ENCODE measurements at places on chromosomes 11 and 22.

- no peak for DNase-seq
These were observed 94.7 kb upstream of the PARVA start for GRCh38 chr11:12282676-12283075.

- no peak for DNase-seq
These were observed 101.0 kb downstream of the ARL14EP start for GRCh38 chr11:30423886-30424285.

DNA sequence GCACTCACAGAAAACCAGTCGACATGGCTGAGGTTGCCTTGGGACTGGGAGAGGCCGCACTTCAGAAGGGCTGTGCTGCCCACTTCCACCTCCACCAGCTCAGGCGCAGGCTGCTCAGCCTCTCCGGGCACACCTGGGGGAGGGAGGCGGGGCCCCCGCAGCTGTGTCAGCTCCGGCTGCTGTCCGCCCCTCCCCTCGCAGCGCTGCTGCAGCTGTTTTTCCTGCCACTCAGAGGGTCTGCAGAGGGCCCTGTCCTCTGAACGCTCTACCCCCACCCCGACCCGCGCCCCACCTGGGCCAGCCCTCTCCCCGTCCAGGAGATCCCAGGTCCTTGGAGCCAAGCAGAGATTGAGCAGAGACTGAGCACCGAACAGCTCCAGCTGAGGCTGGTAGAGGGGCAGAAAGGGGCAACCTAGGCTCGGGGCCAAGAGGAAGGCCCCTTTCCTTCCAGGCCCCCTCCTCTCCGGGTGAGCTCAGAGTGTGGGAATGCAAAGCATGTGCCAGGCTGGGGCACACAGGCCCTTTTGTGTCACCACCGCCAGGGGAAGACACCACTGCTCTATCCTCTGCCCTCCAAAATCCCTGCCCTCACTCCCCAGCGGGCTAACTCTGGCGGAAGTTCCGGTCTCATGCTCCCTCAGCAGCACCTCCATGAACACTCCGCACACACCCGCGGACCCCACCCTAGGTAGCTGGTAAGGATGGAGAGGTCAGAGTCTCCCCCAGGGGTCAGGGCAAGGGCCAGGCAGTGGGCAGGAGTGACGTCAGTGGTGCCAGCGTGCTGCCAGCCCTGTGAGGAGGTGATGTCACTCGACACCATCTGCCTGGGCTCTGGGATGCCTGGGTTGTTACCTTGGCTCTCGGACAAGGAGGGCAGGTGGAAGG, 1.6 kb downstream of the MCAM start:
- DNase-seq: peak; percentile 80

DNA sequence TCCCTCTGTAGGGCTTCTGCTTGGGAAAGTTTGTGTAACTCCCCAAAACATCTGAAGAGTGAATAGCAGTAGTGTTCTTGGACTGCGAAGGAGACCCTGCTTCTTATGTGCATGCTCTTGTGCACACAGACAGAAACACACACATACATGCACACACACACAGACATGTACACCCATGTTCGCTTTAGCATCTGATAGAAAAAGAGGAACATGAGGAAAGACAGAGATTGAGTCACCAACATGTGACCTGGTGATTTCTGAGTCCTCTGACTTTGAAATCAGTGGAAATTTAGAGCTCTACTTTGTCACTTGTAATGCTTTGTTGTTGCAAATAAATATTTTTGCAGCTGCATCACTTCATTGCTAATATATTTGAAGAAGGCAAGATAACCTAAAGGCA, 23.8 kb downstream of the CD44 start:
- no peak for DNase-seq

- DNase-seq: no peak
These were observed 86.6 kb downstream of the DDX10 start for GRCh38 chr11:108751444-108751843.

DNA sequence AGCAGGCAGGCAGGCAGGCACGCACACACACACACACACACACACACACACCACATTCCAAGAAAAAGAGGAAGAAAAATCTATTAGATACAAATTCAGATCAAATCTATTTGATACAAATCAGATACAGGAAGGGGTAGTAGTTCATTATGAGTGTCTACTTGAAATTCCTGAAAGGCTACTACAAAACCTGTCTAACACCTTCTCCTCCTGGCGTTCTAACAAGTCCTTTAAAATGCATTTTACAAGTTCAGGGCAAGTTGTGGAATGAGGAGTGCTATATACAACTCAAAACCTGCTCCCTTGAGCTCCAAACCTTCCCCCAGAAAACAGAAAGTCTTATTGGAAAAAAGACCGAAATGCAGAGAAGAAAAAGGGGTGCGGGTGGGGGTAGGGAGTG, 476 bp downstream of the ARHGAP32 start:
- no peak for DNase-seq

- DNase-seq: no peak
These were observed 134.4 kb upstream of the NCAM1 start for GRCh38 chr11:112826788-112827187.

DNA sequence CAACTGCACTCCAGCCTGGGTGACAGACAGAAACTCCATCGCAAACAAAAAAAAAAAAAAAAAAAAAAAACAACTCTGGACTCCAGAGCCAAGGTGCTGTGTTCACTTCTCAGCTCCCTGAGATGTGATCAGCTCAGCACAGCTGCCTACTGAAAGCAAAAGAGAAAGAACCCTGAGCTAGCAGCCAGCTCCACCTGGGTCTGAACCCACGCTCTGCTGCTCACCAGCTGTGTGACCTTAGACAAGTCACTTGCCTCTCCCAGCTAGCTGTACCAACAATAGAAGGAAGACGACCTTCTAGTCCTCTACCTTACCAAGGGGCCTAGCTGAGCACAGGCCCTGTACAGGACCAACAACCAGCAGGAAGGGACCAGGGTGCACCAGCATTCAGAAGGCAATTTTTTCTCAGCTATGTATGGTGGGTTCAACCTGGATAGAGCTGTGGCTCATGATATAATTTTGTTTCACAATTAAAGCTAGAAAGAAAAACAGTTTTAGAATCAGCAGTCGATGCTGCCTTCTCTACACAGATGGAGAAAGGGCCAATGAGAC, 3.8 kb downstream of the DGCR2 start:
- no peak for DNase-seq

DNA sequence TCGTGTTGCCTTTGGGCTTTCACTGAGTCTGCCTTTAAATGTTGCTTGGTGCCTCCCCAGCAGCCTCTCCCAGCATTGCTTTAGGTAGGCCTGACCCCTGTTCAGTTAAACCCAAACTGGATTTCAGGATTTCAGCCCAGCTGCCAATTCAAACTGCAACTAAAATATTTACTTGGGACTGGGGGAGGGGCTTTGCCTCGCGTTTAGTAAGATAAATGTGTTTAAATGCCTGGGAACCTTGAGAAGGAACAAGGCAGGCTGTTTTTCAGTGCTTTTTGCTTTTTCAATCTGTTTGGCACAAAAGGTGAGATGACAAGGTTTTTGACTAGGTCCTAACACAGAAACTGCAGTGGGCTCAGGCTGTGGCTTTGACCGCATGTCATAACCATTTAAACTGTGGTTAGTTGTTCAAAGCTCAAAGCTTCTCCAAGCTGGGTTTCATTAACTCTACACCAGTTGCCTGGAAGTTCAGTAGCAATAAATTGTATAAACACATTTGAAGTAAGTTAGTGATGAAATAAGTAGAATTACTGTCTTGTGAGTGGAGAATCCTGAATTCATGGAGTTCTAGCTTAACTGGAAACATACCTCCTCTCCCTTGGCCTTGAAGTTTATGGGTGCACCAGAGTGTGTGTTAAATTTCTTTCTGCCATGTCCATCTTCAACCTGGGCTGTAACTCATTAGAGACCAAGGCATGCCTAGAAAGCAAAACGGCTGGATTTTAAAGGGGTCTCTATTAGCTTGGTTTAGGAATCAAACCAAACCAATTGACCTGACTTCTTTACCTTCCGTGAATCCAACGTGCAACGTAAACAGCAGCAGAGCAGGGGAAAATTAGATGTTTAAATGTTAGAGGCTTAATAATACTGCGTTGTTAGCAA, 3.6 kb downstream of the PKNOX2 start:
- DNase-seq: no peak

DNA sequence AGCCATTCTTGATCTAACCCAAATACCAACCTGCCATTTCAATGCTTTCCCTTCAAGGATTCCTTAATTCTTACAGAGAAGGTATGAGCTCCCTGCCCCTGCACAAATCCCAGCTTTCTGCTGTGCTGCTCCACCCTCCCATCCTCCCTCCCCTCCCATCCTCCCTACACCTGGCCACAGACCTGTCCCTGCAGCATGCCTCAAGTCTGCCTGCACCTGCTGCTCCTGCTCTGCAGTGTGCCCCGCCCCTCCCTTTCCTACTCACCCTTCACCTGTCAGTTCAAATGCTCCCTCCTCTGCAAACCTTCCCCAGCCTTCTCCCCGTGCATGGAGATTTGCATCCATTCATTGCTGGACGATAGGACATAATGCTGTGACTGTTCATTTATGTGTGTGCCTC, 139.9 kb upstream of the NARS2 start:
- DNase-seq: peak; percentile 85

DNA sequence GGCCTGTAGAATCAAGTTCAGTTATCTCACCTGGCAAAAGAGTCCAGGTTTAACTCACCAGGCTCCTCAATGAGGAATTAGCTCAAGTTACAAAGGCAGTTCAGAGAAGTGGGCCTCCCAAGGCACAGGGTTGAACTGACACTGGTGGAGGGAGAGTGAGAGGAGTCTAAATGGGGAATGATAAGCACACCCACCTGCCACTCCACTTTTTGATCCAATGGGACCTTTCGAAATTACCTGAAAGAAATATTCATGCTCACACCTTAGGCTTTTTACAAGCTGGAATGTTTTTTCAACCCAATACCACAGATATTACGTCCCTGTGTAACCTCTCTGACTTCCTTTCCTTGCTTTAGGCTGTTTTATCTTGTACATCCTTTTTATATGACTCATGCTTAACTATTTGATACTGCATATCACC, 642.7 kb upstream of the TENM4 start:
- no peak for DNase-seq

- DNase-seq: no peak
These were observed 21.5 kb upstream of the PAFAH1B2 start for GRCh38 chr11:117122556-117122955.

DNA sequence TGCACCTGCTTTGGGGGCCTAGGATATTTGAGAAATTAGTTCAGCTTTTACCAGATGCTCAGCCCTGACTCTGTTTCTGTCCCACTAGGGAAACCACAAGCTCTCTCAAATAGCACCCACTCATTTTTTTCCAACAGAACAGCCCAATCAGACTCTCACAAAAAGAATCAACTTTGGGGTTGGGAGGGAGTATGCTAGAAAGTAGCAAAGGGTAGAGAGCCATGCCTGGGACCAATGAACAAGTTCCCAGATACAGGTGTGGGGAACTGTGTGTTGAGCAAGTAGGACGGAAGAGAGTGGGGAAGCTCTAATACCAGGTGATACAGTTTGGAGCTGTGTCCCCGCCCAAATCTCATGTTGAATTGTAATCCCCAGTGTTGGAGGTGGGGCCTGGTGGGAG, 41.1 kb downstream of the TRIM66 start:
- no peak for DNase-seq

- DNase-seq: no peak
These were observed 116.0 kb upstream of the BID start for GRCh38 chr22:17890245-17890671.

DNA sequence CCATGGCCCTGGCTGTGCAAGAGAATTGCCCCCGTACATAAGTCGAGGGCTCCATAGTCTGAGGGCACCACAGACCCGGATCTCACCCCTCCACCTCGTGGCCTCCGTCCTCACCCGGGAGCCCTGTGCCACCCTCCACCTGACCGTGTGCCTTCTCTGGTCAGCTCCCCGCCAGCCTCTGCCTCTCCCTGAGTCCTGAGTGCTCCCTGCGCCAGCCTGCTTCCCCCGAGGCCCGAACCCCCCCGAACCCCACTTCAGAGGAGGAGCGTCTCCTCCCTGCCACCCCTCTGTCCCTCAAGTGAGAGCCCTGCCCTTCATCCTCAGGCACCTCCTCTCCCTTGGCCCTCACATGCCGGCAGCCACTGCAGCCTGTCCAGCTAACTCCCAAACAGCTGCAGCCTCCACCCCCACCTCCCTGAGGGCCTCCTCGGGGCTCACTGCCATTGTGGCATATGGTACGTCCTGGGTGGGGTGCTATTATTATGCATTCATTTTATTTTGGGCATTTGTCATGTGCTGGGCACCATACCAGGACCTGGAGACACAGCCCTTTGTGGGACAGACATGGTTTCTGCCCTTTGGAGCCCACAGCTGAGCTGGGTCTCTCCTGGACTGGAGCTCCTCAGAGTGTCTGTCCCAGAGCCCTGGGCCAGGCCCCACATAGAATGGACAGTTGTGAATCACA, 67.2 kb downstream of the MYO7A start:
- DNase-seq: no peak

GRCh38 chr11:20278727-20279126, 84.8 kb upstream of the HTATIP2 start:
- DNase-seq: no peak

DNA sequence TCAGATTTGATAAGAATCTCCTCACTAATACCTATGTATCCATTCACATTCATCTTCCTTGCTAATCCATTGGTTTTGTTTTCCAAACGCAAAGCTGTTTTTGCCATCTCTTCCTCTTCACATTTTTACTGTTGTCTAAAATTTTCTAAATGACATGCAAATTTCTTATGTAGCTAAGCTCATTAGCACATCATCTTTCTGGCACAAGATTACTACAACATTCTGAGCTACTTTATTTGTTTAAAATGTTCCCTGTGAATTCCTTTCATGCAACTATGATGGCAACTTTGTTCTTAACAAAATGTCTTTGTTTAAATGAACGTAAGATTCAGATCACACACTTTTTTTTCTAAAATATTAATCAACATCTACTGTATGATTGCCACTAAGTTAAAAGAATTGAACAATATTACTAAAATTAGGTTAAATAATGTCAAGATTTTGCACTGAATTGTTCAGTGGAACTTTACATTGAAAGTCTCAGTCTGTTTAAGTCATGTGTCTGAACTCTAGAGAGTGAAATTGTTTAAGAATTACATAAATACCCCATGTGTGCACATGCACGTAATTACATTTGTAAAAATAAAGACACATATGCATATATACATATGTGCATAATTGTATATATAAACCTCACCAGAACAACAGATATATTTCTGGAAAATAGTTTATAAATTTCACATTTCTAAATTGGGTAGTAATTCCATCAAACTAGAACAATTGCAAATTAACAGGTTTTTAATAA, 688.4 kb downstream of the CNTN5 start:
- no peak for DNase-seq

DNA sequence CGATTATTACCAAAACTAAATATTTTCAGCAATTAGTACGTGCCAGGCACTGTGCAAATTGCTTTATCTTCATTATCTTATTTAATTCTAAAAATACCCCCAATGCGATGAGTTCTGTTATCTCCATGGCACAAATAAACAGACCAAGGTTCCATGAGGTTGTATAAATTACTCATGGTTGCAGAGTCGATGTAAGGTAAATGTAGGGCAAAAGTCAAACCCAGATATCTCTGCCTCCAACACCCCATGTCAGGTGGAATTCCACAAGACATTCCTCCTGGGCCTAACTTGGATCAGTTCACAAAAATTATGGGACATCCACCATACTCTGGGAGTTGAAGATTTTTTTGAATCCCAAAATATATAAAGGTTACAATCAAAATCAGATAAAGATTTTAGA, 43.7 kb downstream of the ISX start:
- DNase-seq: no peak

- no peak for DNase-seq
These were observed 20.2 kb downstream of the OTUB1 start for GRCh38 chr11:64006398-64006797.

GRCh38 chr22:29331213-29331612, 15.7 kb upstream of the RASL10A start:
- DNase-seq: no peak

Measured in NCI-H1417 (cell line).